Activated CD4-positive, alpha-beta T cell treated with anti-CD3 and anti-CD28 coated beads for 36 hours (primary cell): ENCODE measurements at places on chromosomes 16 and 17. TPM values are rescaled to one million over a fixed set of nuclear protein-coding genes. Genes with fewer than 3 reads are reported as not detected.
A peak's percentile ranks its signal among the peaks of the same experiment; 100 is the strongest.

TMEM235 gene
- not detected for total RNA-seq

DNAI2 gene
- 0.14 TPM for total RNA-seq

RBFOX1 gene
- not detected for total RNA-seq

CACNG5 gene
- not detected for total RNA-seq

GRCh38 chr17:63382136-63382535 lies 64.0 kb downstream of the CYB561 start:
- peaks cover 2% of the 10 kb centered on the region for H3K4me1 ChIP-seq
- H3K27ac ChIP-seq: no peak overlapping the region
- H3K4me3 ChIP-seq: no peak overlapping the region
- H3K36me3 ChIP-seq: peaks cover 7% of the 10 kb centered on the region

DNA sequence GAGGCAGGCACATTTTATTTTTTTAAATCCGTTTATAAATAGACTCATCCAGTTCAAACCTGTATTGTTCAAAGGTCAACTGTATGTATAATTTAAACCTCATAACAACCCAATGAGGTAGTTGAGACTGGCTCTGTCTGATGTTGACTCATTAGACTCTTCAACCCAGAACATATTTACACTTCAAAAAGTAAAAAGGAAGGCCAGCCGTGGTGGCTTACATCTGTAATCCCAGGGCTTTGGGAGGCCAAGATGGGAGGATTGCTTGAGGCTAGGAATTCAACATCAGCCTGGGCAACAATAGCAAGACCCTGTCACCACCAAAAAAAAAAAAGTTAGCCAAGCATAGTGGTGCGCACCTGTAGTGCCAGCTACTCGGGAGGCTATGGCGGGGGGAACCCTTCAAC lies 32.5 kb upstream of the DHRS7B start:
- no peaks in the 10 kb centered on the region for H3K36me3 ChIP-seq
- no peaks in the 10 kb centered on the region for H3K27me3 ChIP-seq
- peaks cover 2% of the 10 kb centered on the region for H3K4me1 ChIP-seq
- no peak overlapping the region for H3K27ac ChIP-seq
- H3K4me3 ChIP-seq: no peak overlapping the region
- no peak for DNase-seq

DNA sequence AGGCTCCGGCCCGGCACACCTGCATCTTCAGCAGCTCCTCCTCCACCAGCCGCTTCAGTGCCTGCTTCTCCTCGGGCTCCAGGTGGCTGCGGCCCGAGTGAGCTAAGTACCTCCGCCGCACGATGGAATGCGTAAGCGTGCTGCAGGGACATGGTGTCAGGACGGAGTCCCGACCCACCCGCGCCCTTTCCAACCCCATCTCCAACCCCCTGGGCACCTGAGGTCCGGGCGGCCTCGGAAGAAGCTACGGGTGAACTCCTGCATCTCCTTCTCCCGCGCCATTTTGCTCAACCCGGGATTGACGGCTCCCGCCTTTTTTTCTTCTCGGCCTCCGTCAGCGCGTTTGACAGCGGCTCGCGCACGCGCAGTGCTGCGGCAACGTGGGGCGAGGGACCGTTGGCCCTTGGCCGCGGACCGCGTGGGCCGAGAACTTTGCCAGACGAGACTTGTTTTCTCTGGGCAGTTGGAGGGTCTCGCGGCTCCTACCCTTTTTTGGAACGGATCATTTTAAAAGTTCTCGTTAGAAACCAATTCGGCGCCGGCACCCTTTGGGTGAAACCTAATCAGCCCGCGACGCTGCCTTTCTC lies at the start of gene HIRIP3:
TSS of gene HIRIP3 (minus strand) at position 294 of the 587 bp plus-strand sequence. CDS start at position 282, 12 bp downstream.
- peak within 1 kb of the TSS; percentile 98 for H3K27ac ChIP-seq
- H3K36me3 ChIP-seq: peaks cover 45% of the 10 kb centered on the region
- peak; percentile 93 for DNase-seq
- no peaks in the 10 kb centered on the region for H3K27me3 ChIP-seq
- peaks cover 25% of the 10 kb centered on the region for H3K4me1 ChIP-seq

GRCh38 chr17:31517524-31517923 lies 126.0 kb downstream of the RAB11FIP4 start:
- no peak overlapping the region for H3K4me3 ChIP-seq
- no peak overlapping the region for H3K27ac ChIP-seq
- H3K27me3 ChIP-seq: no peaks in the 10 kb centered on the region
- peaks cover 12% of the 10 kb centered on the region for H3K36me3 ChIP-seq
- peaks cover 9% of the 10 kb centered on the region for H3K4me1 ChIP-seq
- DNase-seq: peak; percentile 40

- H3K27ac ChIP-seq: peak overlapping the region; percentile 97
- H3K36me3 ChIP-seq: peaks cover 74% of the 10 kb centered on the region
- peak overlapping the region; percentile 90 for H3K4me3 ChIP-seq
- H3K27me3 ChIP-seq: no peaks in the 10 kb centered on the region
Measured at GRCh38 chr16:27319257-27319965, 5.6 kb downstream of the IL4R start.

GRCh38 chr17:44738214-44738906 lies 20.4 kb upstream of the ADAM11 start:
- H3K4me1 ChIP-seq: no peaks in the 10 kb centered on the region
- no peak for DNase-seq
- H3K4me3 ChIP-seq: no peak overlapping the region
- peaks cover 8% of the 10 kb centered on the region for H3K36me3 ChIP-seq
- no peaks in the 10 kb centered on the region for H3K27me3 ChIP-seq
- no peak overlapping the region for H3K27ac ChIP-seq

GRCh38 chr16:52572656-52573055 lies 25.7 kb upstream of the TOX3 start:
- H3K27ac ChIP-seq: no peak overlapping the region
- no peaks in the 10 kb centered on the region for H3K4me1 ChIP-seq
- H3K27me3 ChIP-seq: no peaks in the 10 kb centered on the region
- no peak overlapping the region for H3K4me3 ChIP-seq
- H3K36me3 ChIP-seq: no peaks in the 10 kb centered on the region

DNA sequence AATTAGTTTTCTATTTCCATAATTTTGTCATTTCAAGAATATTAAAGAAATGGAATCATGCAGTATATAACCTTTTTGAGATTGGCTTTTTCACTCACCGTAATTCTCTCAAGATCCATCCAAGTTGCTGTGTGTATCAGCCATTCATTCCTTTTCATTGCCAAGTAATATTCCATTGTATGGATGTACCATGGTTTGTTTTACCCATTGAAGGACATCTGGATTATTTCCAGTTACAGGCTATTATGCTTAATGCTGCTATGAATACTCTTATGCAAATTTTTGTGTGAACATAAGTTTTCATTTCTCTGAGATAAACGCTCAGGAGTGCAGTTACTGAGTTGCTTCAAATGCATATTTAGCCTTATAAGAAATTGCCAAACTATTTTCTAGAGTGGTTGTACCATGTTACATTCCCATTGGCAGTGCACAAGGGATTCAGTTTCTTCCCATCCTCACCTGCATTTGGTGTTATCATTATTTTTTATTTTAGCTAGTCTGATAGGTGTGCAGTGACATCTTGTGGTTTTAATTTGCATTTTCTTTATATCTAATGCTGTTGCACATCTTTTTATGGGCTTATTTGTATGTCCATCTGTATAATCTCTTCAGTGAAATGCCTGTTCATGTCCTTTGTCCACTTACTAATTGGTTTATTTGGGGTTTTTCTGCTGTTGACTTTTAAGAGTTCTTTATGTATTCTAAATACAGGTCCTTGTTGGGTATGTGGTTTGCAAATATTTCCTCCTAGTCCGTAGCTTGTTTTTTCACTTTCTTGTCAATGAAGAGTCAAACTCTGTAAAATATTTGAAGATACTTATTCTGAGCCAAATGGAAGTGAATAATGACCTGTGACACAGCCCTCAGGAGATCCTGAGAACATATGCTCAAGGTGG lies 32.7 kb downstream of the BMERB1 start:
- no peak overlapping the region for H3K4me3 ChIP-seq
- H3K27me3 ChIP-seq: peaks cover 5% of the 10 kb centered on the region
- H3K27ac ChIP-seq: no peak overlapping the region
- no peaks in the 10 kb centered on the region for H3K36me3 ChIP-seq
- H3K4me1 ChIP-seq: no peaks in the 10 kb centered on the region

DNA sequence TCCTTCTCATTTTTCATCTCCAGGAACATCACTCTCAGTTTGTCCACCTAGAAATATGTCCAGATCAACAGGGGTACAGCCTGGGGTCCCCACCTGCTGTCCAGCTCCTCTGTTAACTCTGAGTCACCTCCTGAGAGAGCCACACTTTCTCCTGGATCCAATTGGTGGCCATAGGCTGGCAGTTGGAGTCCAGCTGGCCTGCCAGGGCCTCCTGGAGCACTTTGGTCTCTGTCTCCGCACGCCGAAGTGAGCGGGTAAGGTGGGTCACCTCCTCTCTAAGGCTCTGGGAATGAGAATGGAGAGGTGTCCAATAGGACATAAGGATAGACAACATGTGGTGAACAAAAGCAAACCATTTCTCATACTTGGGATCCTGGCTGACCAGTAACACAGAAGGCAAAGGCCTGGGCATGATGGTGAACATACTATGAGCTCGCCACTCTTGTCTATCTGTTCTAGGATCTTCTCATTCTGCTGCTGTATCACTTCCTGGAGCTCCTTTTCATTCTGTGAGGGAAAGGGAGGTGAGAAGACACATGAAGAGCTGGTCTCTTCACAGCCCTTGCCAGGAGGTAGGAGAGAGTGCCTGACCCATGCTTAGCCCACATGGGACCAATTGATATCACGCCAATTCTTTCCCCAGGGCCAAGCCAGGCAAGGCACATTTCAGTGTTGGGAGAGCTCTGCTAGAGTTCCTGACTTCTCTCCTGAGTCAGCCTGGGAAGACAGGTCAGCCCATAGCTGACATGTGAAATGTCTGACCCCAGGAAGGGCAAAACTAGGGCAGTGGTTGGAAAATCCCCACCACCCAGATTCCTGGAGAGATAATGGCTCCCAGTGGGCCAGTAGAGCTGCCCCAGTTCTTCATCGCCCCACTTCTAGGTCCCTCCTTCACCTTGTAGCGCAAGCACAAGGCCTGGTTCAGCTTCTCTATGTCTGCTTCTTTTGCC lies 1.8 kb upstream of the ALDOC start:
- no peak overlapping the region for H3K4me3 ChIP-seq
- no peak for DNase-seq
- no peaks in the 10 kb centered on the region for H3K27me3 ChIP-seq
- peak overlapping the region; percentile 71 for H3K27ac ChIP-seq

DNA sequence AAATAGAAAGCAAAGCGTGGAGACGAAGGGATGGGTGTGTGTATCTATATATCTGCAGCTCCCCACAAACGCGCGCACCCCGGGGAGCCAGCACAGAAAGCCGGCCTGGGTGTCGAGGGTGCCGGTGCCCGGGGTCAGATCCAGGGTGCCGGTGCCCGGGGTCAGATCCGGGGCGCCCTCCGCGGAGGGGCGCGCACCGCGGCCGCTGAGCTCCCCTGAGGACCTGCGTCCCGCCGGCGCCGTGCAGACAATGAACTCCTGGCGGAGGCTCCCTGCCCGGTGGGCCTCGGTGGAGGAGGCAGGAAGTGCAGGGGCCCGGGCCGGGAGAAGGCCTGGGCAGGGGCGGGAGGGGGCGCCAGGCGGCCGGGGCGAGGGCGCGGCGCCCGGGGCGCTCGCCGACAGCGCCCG lies 1.1 kb downstream of the ZNF423 start:
- H3K4me3 ChIP-seq: no peak overlapping the region
- H3K27me3 ChIP-seq: peaks cover 39% of the 10 kb centered on the region
- peak; percentile 22 for DNase-seq
- no peaks in the 10 kb centered on the region for H3K36me3 ChIP-seq
- peaks cover 5% of the 10 kb centered on the region for H3K4me1 ChIP-seq

- H3K27ac ChIP-seq: no peak overlapping the region
- H3K4me1 ChIP-seq: peaks cover 8% of the 10 kb centered on the region
- no peak for DNase-seq
- no peak overlapping the region for H3K4me3 ChIP-seq
- peaks cover 32% of the 10 kb centered on the region for H3K27me3 ChIP-seq
Measured at GRCh38 chr17:44653954-44654353, 2.3 kb upstream of the MEIOC start.

DNA sequence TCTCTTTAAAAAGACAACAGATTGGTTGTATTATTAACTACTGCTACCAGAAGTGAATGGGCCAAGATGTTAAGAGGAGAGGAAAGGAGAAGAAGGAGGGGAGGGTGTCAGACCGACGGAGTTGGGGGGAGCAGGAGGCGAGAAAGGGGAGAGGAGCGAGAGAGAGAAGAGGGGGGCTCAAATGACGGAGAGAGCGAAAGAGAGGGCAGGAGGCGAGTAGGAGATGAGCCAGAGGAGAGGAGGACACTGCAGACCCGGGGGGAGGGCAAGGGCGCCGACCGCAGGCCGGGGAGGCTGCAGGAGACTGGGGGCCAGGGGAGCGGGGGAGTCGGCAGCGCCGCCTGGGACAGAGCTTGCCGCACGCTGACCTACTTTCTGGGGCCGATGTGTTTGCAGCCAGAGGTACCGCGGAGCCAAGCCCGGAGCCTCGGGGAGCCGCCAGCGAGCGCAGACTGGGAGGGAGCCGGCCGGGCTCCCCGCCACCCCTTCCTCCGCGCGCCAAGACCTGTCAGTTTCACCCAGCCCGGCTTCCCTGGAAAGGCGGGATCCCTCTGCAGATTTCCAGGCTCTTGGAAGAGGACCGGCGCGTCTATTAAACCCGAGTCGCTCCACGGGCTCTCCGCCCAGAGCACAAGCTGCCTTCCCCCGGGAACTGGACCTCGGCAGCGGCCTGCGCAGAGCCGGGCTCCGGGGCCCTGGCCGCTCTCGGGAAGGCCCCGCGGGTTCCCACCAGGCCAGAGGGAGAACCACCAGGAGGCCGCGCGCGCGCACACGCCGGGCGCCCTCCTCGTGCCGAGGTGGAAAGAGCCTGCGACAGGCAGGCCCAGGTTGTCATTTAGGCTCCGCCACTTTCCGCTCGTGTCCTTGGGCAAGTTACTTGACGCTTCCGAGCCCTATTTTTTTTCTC lies 74.6 kb downstream of the CMC2 start:
- H3K36me3 ChIP-seq: no peaks in the 10 kb centered on the region
- H3K27ac ChIP-seq: no peak overlapping the region

DNA sequence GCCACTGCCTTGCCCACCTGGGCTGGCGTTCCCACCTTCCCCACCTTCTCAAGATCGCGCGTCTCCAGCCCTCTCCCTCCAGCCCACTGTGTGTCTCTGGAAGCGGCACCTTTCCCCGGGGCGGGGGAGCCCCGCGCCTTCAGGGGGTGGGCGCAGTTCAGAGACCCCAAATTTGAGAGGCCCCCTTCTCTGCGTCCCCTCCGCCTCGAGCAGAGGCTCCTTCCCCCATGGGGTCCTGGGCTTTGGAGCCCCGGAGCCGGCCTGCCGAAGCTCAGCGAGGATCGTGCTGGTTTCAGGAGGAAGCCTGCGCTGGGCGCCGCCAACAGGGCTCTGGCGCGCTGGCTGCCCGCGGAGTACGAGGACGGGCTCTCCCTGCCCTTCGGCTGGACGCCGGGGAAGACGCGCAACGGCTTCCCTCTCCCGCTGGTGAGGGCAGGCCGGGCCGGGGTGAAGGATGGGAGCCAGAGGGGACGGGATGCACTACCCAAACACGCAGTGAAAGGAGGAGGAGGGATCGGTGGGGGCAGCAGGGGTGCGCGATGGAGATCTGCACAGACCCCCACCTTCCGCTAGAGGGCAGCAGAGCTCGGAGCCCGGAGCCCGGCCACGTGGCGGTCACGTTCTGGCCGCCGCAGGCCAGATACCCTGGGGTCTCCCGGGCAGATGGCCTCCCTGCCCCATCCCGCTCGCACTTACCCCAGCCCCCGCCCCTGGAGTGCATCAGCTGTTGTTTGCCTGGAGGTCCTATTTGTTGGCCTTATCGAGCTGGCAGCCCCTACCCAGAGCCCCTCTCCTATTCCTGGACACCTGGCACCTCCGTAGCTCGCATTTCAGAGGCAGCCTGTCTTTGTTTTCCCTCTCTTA lies 11.1 kb downstream of the LPO start:
- H3K27me3 ChIP-seq: peaks cover 27% of the 10 kb centered on the region
- peak overlapping the region; percentile 64 for H3K4me3 ChIP-seq
- peak; percentile 85 for DNase-seq
- no peak overlapping the region for H3K27ac ChIP-seq
- peaks cover 11% of the 10 kb centered on the region for H3K4me1 ChIP-seq

GRCh38 chr16:65024767-65025178 lies 97.1 kb downstream of the CDH11 start:
- H3K4me1 ChIP-seq: no peaks in the 10 kb centered on the region
- no peaks in the 10 kb centered on the region for H3K36me3 ChIP-seq
- no peak overlapping the region for H3K27ac ChIP-seq
- H3K4me3 ChIP-seq: no peak overlapping the region
